ENCODE measurements at places on chromosomes 4 and X.

DNA sequence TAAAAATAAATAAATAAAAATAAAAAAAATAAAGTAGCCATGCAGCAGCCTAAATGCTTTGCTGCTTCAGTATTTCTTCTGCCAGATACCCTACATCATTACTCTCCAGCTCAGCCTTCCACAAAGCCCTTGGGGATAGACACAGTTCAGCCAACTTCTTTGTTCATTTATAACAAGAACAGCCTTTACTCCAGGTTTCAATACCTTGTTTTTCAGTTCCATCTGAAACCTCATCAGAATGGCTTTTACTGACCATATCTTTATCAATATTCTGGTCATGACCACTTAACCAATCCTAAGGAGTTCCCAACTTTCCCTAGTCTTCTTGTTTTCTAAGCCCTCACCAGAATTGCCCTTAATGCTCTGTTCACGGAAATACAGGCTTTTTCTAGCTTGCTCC is 128.3 kb upstream of the MED14 start:
- DNase-seq, result no peak

- DNase-seq, result no peak
Observed at GRCh38 chrX:53281321-53281822, at the start of gene IQSEC2. Gene IQSEC2 (minus strand): TSS chrX:53281584.

- DNase-seq, result no peak
Observed at GRCh38 chr4:1573830-1574459, 110.2 kb downstream of the FAM53A start.

GRCh38 chrX:39758791-39759525 is 338.8 kb downstream of the BCOR start:
- no peak for DNase-seq

GRCh38 chr4:125266901-125267604 is 47.7 kb upstream of the FAT4 start:
- no peak for DNase-seq

GRCh38 chrX:16966752-16967448 is 20.4 kb downstream of the REPS2 start:
- DNase-seq, result no peak

DNA sequence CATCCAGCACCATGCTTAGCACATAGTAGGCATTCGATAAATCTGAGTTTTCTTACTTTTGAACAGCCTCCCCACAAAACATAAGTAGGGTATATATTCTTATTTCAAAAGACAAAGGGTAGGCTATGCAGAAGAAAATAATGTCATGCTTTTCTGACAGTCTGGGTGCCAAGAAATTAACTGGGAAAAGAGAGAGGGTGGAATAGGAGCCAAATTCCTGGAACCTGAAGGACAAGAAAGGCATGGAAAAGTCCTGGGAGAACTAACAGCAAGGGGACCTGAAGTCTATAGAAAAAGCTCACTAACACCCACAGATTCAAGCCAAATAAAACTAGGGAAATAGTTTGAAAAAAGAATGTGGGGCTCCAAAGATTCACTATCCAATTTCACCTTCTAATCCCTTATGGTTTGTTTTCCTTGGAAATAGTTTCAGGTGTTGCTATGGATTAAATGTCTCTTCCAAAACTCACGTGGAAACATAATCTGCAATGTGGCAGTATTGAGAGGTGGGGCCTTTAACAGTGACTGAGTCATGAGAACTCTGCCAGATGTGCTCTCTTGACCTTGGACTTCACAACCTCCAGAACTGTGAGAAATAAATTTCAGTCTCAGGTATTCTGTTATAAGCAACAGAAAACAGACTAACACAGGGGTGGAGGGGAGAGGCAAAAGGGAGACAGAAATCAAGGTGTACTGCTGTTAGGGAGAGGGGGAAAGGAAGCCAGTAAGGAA is 173.3 kb upstream of the ARHGEF9 start:
- DNase-seq, result no peak

GRCh38 chr4:138788267-138788790 is 227.3 kb upstream of the NOCT start:
- DNase-seq, result no peak

- DNase-seq, result no peak
Observed at GRCh38 chrX:30230395-30230794, at the start of gene MAGEB3. Gene MAGEB3 (plus strand): TSS chrX:30230657. CDS start chrX:30235925, 5,268 bp downstream.

- DNase-seq, result no peak
Observed at GRCh38 chrX:3094261-3094660, 53.0 kb downstream of the ARSF start.

DNA sequence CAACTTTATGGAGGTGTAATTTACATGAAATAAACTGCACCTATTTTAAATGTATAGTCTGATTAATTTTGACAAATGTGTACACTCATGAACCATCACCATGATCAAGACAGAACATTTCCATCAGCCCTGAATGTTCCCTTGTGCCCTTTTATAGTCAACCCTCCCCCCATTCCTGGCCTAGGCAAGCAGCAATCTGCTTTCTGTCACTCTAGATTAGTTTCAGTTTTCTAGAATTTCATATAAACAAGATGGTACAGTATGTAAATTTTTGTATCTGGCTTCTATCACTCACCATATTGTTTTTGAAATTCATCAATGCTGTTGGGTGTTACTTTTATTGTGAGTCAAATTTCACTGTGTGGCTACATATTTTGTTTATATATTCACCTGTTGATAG is 234.2 kb upstream of the RPS6KA3 start:
- no peak for DNase-seq

DNA sequence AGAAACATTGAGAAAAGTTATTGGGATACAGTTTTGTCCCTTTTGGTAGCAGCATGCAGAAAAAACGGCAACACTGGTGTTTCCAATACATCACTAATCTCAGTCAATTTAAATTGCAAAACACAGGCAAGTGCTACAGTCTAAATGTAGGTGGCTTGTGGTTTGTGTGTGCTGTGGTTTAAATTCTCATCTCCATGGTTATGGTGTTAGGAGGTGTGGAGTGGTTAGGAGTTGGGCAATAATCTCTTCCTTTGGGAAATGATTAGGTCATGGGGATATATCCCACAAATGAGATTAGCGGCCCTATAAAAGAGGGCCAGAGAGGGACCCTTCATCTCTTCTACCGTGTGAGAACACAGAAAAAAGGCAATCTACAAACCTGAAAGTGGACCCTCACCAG is 1344.3 kb downstream of the ADGRL3 start:
- DNase-seq, result no peak

GRCh38 chr4:153825691-153826090 is 36.8 kb upstream of the SFRP2 start:
- no peak for DNase-seq

Data from activated CD4-positive, alpha-beta T cell treated with anti-CD3 and anti-CD28 coated beads, Interleukin-2, amount 50 U/mL, for 48 hours (primary cell).